DMS79 treated with DMSO at 0.1 percent for 48 hours (cell line): ENCODE measurements at places on chromosomes 3 and 15.

GRCh38 chr3:177523872-177524438, 326.7 kb upstream of the TBL1XR1 start:
- DNase-seq = no peak

GRCh38 chr15:38238311-38238710, 14.3 kb upstream of the SPRED1 start:
- no peak for DNase-seq

DNA sequence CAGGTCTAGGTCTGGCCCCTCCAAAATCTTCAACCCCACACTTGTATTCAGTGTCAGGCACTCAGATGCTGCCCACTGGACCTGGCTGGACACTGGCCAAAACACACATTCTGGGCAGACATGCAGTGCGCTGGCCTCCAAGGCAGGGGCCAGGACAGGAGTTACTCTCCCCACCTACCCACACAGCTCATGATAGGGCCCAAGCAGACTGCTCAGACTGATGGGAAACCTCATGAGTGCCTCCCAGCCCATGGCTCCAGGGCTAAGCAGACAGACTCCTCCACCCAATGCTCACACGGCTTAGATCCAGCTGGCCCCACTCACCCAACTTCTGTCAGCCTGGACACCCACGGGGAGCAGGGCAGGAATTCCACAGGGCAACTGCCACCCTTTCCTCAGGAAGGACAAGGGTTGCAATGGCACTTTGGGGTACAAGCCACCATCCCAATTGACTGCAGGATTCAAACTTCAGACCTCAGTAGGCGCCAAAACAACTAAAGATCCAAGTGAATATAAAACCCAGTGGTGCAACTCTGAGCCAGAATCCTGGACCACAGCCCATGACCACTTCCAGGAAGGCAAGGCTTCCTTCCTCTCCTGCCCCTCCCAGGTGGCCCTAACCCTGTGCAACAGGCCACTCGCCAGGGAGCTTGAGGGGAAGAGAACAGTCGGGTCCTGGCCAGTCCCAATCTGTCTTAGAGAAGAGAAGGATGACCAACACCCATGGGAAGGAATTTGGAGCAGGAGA, 1.4 kb downstream of the LTF start:
- DNase-seq = no peak

DNA sequence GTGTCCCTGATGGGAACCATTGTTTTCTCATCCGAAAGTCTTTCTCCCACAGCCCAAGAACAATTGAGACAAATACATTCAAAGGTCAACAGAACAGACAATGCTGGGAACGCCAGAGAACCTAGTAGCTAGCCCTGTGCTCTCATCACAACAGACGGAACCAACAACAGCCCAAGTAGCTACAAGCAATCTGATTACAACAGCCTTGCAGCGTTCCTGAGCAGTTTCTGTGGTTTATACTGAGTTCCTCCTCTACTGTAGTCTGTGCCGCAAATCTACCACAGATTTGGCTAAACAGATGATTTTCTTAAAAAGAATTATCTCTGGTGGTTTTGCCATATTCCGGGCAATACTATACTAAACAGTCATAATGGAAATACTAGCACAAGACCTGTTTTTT, 435.6 kb downstream of the MECOM start:
- DNase-seq = no peak

GRCh38 chr3:64716110-64716710, 28.4 kb upstream of the ADAMTS9 start:
- no peak for DNase-seq

DNA sequence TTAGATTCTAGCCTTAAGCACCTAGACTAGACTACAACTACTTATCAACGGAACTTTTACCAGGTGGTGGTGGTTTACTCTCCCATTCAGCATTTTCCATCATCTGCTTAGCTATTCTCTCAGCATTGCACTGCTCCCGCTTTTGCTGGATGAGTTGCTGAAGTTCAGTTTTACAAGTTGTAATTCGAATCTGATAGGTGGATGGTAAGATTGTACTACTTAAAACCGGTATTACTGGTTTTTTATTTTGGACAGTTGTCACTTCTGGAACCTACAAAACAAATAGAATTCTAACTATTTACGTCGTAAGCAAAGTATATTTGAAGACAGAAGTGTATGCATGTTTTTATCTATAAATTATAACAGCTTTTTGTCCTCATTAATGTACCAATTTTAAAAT, 41.1 kb downstream of the PIK3R4 start:
- DNase-seq = no peak

- DNase-seq = no peak
Observed at GRCh38 chr15:79442911-79443310, 10.8 kb downstream of the MINAR1 start.

DNA sequence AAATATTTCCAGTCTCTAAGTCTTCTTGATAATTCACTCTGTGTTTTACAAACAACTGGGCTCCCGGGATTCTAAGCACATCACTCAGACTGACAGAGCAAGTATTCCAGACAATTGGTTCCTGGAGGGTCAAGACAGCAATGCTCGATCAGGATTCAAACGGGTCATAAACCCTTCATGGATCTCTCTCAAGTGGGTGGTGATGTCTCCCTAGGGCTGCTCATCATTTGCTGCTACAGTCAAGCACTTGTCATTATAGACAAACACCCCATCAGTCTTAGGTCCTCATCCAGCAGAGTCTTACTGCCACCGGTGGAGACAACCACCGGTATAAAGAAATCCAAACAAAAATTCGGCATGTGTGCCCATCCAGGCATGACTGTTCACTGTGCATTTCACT, 921.1 kb downstream of the FHIT start:
- no peak for DNase-seq

DNA sequence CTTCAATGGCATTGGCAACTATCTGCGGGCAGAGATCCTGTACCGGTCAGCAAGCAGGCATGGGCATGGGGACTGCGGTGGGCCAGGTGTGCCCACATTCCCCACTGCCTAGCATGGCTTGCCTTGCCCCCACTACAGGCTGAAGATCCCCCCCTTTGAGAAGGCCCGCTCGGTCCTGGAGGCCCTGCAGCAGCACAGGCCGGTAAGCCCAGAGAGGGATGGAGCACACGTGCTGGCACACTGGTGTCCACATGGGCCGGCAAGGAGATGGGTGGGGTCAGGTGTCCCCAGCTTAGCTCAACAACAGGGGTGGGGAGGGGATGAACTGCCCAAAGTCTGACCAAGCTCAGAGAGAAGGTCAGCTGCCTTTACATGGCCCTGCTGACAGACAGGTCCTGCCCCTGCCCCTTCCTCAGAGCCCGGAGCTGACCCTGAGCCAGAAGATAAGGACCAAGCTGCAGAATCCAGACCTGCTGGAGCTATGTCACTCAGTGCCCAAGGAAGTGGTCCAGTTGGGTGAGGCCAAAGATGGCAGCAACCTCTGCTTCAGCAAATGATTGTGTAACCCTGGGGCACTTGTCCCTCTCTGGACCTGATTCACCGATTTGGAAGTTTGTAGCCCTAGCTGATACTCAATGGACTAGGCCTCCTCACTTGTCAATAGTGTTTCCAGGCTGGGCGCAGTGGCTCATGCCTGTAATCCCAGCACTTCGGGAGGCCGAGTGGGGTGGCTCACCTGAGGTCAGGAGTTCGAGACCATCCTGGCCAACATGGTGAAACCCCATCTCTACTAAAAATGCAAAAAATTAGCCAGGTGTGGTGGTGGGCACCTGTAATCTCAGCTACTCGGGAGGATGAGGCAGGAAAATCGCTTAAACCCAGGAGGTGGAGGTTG, 5.6 kb downstream of the NEIL1 start:
- no peak for DNase-seq

DNA sequence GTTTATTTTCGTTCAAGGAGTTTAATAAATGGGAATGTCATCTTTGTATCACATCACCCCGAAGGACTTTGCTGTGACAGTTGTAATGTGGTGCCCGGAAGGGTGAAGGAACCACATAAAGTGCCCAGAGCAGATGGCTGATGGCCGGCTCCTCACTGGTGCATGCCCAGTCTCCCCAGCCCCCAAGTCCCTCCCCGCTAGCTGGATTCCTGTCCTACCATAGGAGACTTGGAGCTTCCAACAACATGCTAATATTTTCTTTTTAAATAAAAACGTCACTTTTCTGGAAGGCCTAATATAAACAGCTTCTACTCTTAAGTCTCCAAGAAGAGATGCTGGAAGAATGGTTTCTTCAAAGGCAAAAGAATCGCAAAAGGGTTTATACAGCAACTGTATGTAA, 273.9 kb upstream of the LRTM1 start:
- DNase-seq = no peak

DNA sequence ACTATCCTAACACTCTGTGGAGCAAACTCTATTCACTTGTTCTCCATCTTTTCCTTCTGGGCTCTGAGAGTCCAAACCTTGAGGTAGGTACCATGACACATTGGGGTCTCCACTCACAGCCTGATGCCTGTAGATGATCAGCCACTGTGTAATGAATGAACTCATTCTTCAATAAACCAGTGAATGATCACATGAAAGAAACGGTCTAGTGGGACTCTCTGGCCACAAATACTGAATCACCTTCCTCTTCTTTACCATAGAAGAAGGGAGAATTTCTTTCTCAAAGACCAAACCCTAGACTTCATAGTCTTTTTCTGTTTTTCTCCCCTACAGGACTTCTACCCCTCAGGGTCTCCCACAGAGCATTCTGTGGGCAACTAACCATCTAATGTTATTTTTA, 20.5 kb upstream of the ABHD2 start:
- no peak for DNase-seq

GRCh38 chr15:67531379-67531914, 10.5 kb downstream of the C15orf61 start:
- no peak for DNase-seq

DNA sequence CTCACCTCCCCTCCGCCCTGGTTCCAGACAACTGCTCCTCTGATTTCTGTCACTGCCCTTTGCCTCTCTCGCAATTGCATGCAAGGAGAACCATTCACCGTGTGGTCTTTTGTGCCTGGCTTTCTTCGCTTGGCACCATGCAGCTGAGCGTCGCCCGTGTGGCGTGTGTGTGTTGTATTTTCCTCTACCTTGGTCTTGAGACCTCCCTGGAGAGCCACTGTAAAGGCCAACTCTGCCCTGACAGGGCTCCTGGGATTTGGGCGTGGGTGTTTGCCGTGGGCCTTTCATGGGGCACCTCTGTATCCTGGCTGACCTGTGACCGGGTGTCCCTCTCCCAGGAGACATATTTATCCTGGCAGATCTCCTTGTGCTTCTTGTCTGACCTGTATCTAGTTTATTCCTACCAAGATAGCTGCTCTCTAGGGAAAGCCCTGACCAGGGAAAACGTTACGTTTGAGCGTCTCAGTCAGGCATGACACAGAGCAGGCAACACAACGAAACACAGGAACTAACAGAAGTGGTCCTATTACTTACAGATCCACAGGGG, 2.0 kb upstream of the PIGZ start:
- DNase-seq = no peak

- no peak for DNase-seq
Observed at GRCh38 chr3:147881933-147882332, 472.8 kb downstream of the ZIC1 start.

DNA sequence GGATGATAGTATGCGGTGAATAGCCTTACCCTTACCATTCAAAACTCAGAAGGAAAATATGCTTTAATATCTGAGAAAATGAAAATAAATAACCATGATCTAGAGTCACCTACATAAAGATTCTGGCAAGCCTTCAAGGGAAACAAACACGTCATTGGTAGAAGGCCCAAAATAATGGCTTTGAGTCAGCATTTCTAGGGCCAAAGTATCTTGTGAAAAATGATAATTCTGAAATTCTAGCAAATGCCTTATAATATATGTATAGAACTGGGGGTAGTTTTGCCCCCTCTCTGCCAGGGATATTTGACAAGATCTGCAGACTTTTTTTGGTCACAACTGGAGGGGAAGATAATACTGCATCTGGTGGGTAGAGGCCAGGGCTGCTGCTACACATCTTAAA, 15.4 kb downstream of the PLSCR1 start:
- DNase-seq = no peak

GRCh38 chr15:88196961-88197360, 59.6 kb downstream of the NTRK3 start:
- DNase-seq = no peak

DNA sequence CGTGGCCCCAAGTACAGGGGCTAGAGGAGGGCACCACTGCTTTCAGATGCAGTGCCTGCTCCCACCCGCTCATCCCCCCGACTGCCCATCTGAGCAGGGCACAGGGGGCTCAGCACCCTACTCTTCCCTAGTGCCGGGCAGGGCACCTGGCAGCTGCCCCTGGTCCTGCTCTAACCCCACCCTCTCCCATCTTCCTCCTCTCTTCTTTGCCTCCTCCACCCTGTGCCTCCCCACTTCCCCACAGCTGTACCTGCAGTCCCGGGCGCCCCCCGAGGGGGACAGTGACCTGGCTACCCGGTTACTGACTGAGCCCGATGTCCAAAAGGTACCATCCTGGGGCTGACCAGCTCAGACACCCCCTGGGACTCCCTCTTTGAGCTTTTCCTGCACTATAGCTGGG, 12.8 kb downstream of the NBEAL2 start:
- DNase-seq = no peak

GRCh38 chr3:72615776-72616175, 232.5 kb downstream of the SHQ1 start:
- no peak for DNase-seq

DNA sequence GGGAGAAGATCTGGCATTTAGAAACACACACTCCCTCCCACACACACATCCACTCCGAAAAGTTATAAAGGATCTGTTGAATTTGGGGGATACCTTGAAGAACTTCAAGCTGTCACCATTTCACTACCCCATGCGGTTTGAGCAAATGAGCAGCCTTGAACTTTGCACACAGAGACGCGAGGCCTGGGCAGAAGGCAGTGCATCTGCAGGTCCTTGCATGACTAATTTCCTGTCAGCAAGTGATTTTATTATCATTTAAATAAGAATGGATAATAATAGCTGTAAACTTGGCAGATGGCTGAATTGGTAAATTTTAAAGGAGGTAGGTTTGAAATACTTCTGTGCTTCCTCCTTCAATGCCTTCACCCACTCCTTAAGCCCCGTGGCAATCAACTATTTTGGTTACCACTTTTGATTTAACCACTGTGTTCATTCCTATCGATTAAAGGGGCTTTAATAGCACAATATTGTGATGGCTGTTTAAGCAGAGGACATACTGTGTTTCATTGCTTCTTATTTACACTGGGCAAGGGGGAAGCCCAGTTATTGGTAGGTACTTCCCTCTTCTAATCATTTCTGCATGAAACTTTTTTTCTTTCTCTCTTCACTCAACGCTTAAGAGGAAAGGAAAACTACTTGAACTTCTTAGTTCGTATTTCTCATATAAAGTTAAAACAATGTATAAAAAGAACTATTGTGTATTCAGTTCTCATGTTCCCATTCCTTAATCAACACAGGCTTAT, 108.1 kb downstream of the ROBO2 start:
- DNase-seq = no peak

- DNase-seq = no peak
Observed at GRCh38 chr3:46194868-46195553, 13.1 kb downstream of the CCR1 start.

DNA sequence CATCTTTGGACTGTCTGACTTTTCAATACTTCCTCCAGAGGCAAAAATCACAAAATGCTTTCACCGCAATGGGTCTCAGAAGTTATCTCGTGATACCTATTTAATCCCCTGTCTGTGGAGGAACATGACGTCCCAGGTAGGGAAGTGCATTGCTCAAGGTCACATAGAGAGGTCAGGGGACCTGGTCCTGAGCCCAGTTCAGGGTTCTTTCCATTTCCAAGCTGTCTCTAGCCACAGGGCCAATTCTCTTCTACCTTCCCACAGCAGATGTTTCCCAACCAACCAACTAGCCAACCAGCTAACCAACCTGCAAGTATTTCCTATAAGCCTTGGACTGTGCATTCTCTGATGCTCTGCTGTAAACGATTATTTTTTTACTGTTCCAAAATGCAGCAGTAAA, 122.2 kb upstream of the DLG1 start:
- DNase-seq = no peak
